GM23338 (cell line): ENCODE measurements at places on chromosomes 12 and 14. TPM values are rescaled to one million over a fixed set of nuclear protein-coding genes. Genes with fewer than 3 reads are reported as not detected.
A peak's percentile ranks its signal among the peaks of the same experiment; 100 is the strongest.

- no peaks in the 10 kb centered on the region for H3K27me3 ChIP-seq
- DNase-seq = no peak
- no peaks in the 10 kb centered on the region for H3K36me3 ChIP-seq
- no peaks in the 10 kb centered on the region for H3K4me1 ChIP-seq
- no peak overlapping the region for H3K4me3 ChIP-seq
Observed at GRCh38 chr12:64203036-64203435, 19.1 kb downstream of the KICS2 start.

GRCh38 chr12:89314060-89314761, 38.1 kb downstream of the DUSP6 start:
- peaks cover 6% of the 10 kb centered on the region; the same call in 1 of the 2 replicates for H3K4me1 ChIP-seq
- no peaks in the 10 kb centered on the region for H3K36me3 ChIP-seq
- no peak overlapping the region for H3K27ac ChIP-seq
- H3K27me3 ChIP-seq = no peaks in the 10 kb centered on the region
- no peak overlapping the region for H3K4me3 ChIP-seq
- DNase-seq = no peak

DNA sequence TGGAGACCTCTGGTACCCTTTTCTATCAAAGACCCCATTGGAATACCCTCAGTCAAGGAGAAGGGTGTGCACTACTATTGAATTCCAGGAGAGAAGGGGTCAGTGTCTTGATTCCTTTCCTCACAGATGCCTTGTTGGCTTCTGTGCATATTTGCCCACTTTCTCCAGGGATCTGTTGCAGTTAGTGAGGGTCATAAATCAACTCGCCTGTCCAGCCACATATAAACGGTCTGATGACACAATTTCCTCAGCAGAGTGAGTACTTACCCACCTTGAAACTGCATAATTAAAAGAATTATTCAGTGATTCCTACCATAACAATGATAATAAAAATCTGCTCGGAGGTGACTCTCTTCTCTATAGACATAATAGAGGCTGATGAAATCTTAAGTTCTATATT, 13.9 kb upstream of the DCD start:
- H3K36me3 ChIP-seq = no peaks in the 10 kb centered on the region
- H3K4me1 ChIP-seq = no peaks in the 10 kb centered on the region
- no peak for DNase-seq
- no peaks in the 10 kb centered on the region for H3K27me3 ChIP-seq

DNA sequence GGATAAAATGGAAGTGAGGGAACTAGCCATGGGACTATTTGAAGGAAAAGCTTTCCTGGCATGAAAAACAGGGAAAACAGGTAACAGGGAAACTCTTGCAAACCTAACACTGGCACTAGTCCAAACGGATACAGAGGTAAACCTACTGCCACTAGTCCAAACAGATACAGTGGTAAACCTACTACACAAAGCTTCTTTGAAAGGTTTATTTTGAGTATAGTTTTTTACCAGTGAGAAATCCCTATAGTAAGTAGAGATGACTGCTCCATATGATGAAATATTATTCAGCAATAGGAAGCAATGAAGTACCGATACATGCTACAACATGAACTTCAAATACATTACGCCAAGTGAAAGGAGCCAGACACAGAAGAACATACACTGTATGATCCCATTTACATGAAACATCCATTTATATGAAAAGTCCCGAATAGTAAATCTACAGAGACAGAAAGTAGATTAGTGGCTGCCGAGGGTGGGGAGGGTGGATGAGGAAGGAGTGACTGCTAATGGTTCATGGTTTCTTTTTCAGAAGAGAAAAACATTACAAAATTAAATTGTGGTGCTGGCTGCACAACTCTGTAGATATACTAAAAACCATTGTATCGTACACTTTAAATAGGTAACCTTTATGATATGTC, 25.5 kb downstream of the SPTLC2 start:
- no peak for DNase-seq
- peaks cover 7% of the 10 kb centered on the region for H3K36me3 ChIP-seq
- no peak overlapping the region for H3K4me3 ChIP-seq
- peaks cover 8% of the 10 kb centered on the region; the same call in 1 of the 2 replicates for H3K4me1 ChIP-seq

DNA sequence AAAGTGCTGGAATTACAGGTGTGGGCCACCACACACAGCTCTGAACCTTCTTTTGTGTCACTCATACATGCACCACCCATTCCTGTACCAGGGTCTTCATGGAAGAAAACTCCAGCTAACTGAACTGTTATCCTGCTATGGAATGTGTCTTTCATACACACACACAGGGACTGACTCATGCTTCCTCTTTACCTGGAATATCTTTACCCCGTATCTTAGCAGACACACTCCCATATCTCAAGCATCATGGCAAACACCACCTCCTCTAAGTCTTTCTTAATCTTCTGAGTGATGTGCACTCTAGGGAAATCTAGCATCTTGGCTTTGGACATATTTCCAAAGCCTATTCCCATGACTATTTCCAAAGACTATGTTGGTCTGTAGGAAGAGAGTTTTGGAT, 35.0 kb upstream of the DTX1 start:
- H3K27me3 ChIP-seq = no peaks in the 10 kb centered on the region
- no peak overlapping the region for H3K4me3 ChIP-seq
- no peak for DNase-seq

DNA sequence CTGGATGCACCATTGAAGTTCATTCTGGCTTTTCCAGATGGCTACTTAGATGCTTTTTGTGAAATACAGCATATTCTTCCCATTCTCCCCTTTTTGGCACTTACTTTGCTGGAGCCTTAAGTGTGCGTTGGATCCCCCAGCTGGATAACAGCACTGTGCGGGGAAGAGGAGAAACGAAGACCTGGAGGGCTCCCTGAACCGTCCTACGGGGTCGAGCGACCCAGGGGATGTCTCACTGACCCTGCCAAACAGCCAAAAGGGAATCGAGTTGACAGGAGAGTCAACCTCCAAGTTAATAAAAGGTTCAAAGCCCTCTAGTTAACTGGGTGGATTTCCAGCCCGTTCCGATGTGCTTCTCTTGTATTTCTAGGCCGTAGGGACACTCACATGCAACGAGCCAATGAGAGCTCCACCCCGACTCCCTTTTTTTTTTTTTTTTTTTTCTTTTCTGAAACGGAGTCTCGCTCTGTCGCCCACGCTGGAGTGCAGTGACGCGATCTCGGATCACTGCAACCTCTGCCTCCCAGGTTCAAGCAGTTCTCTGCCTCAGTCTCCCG, 1.0 kb upstream of the CAMKK2 start:
- H3K27ac ChIP-seq = peak overlapping the region; percentile 89
- H3K4me3 ChIP-seq = peak overlapping the region; percentile 95
- no peaks in the 10 kb centered on the region for H3K27me3 ChIP-seq

GRCh38 chr12:24905431-24905830, 43.5 kb downstream of the BCAT1 start:
- DNase-seq = no peak
- peak overlapping the region; percentile 40; the same call in 1 of the 2 replicates for H3K27ac ChIP-seq
- no peak overlapping the region for H3K4me3 ChIP-seq
- peaks cover 50% of the 10 kb centered on the region for H3K4me1 ChIP-seq

DNA sequence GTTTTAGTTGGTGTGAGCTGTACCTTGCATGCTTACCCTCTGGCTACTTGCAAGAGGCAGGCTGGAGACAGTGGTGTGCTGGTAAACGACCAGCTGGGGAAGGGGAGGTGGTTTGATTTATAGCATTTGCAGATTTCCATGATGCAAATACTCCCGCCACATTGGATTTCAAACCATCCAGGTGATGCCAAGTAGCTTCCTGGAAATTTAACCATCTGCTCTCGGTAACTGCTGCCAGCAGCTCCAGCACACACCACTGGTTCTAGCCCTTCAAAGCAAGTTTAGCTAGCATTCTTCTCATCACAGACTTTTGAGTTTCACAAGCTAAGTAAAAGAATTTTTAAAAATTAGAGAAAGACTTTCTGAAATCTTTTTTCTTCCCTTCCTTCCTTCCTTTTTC, 104.5 kb upstream of the AMIGO2 start:
- H3K4me1 ChIP-seq = no peaks in the 10 kb centered on the region
- no peak for DNase-seq
- H3K27me3 ChIP-seq = no peaks in the 10 kb centered on the region
- no peak overlapping the region for H3K4me3 ChIP-seq

DNA sequence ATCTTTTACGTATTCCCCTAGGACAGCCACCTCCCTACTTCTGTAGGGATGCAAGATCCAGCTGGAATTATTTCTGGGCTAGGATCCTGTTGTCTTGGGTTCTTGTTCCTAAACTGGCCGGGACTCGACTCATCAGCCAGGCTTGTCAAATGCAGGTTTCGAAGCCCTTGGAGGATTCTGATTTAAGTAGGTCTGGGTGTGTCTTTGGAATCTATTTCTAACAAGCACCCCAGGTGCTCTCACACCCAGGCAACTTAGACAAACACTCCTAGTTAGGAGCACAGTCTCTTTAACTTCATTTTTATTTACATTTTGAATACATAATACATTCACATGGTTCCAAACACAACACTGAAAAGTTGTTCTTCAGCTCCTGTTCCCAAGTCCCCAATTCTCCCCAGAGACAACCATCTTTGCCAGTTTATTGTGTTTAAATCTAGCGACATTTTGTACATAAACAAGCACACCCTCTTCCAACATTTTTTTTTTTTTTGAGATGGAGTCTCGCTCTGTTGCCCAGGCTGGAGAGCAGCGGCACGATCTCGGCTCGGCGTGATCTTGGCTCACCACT, 20.9 kb downstream of the MORN3 start:
- H3K27ac ChIP-seq = no peak overlapping the region
- no peaks in the 10 kb centered on the region for H3K27me3 ChIP-seq
- H3K4me1 ChIP-seq = no peaks in the 10 kb centered on the region
- H3K4me3 ChIP-seq = no peak overlapping the region

Gene FAIM2
- 0.08 and 2.0 TPM in 2 replicates for total RNA-seq

Gene FOXA1
- 1.8 TPM in 1 of 2 replicates, not detected in the other for total RNA-seq

Gene CAPRIN2
- 36.7 and 41.3 TPM in 2 replicates for total RNA-seq
